ENCODE measurements at places on chromosomes 13 and 19. TPM values are rescaled to one million over a fixed set of nuclear protein-coding genes. Genes with fewer than 3 reads are reported as not detected.

DNA sequence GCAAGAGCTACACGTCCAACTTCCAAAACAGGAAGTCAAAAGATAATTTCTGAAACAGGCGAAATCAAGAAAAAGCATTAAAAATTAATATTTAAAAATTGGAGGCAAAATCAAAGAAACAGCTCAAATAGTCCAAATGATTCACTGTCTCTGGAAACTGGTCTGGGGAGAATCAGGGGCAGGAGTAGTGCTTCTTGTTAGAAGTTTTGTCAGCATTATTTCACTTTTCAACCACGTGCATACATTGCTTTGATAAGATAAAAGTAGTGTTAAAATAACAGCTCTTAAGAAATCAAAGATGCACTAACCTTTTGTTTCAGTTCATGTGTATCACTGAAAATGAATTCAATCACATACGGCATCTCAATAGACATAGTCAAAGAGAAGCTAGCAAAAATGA, 53.8 kb downstream of the PARP4 start:
- DNase-seq, result no peak

DNA sequence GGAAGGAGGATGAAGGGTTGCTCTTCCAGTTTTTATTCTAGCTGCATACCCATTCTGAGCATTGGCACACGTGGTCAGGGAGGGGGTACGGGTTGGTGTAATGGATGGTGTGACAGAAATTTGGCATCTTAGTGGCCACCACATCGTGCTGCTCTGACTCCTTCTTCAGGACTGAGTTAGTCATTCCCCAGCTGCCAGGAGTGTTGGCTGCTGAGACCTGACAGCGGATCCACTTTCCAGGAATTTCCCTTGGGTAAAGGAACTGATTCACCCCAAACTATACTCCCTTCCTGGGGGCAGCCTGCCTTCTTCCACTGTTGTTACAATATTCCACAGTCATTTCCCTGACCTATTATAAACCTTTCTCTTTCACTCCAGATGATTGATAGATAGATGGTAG, 595.5 kb upstream of the KLHL1 start:
- no peak for DNase-seq

SLC25A41 gene
- 1.0 TPM for polyA plus RNA-seq

DNA sequence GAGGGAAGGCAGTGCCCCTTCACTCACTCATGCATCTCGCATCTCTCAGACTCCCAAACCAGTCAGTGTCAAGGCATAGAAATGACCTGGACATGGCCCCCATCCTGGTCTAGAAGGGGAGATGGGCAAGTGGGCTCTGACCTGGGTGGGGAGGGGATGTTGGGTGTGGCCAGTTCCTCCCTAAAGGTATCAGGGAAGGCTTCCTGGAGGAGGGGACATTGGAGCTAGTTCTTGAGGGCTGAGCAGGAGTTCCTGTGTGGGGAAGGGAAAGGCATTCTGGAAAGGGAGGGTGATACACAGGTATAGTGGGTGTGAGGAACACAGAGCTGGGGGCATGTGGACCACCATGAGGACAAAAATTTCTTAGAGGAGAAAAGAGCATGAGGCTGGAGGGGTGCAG, 4.0 kb downstream of the IL4I1 start:
- no peak for DNase-seq

RFPL4A gene
- polyA plus RNA-seq, result not detected

- no peak for DNase-seq
Observed at GRCh38 chr13:51246025-51246417, 23.8 kb downstream of the FAM124A start.

- DNase-seq, result no peak
Observed at GRCh38 chr19:39814595-39814994, 19.4 kb downstream of the DYRK1B start.

DNA sequence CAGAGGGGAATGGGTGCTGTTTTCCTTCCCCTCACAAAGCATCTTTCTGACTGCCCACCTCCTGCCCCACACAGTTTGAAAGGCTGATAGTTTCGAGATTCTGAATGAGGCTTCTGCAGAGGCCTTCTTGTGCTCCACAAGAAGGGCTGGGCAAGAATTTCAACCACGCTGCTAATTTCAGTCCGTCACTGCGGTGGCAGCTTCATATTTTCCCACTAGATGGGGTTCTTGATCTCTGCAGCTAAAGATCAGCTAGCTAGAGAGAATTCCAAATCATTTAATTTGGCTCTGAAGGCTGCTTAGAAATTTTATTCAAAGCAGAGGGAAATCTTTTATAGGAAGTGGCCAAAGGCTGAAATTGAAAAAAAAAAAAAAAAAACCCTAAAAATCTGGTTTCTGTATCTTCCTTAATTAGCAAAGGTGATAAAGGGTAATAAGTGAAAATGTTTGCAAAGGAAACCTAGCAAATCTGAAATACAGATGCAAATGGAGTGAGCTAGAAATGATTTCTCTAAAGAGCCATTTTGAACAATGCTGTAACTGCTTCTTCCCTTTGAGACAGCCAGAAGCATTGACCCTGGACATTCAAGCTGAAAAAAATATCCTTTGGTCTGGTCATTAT, 38.0 kb upstream of the C13orf42 start:
- DNase-seq, result peak; percentile 62
